ENCODE measurements at places on chromosomes 12 and 14.
A peak's percentile ranks its signal among the peaks of the same experiment; 100 is the strongest.

DNA sequence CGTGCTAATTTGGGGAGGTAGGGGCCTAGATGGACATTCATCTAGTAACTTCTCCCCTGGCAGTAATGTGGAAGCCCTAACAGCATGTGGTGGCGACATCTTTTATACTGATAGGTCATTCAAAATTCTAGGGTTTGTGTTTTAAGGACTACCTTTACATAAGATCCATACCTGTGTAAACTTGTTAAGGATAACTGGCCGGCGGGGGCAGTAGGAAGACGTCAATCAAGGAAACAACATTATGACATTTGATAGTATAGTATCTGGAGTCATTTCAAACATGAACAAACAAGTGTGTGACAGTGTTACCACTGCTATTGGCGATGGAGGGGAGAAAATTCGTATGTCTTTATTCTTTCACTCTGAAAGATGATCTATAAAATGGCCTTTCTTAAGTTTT, 120.0 kb downstream of the TTLL5 start:
- no peak for DNase-seq

GRCh38 chr14:48725051-48725734, 861.0 kb downstream of the RPS29 start:
- DNase-seq: no peak

DNA sequence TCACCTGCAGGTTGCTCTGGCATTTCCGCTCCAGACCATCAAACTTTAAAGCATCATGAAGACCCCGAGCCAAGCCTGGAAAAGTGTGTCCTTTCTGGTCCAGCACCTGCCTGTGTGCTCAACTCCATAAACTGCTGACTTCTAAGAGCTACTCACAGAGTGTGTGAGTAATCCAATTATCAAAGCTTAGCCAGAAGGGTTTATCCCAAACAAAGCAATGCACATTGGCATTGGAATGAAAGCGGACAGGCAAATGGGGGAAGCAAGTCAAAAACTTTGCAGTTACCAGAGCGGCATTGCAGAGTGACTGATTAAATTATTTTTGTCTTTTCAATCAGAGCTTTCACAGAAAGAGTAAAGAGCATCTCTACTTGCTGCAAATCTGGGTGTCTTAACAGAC, 1262.4 kb upstream of the SEL1L start:
- no peak for DNase-seq

DNA sequence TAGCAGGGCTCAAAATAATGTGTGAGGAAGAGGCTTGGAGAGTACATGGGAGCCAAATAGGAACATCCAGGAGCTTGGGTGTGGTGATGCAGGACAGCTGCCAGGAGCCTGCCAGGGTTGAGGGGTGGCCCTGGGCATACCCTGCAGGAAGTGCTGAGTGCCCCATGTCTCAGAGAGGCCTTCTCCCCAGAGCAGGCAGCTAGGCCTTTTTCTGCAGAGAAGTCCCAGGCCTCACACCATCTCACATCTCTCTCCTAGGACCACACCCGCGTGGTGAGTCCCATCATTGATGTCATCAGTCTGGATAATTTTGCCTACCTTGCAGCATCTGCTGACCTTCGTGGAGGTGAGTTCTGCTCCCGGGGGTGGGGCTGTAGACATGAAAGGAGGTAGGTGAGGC, 66.9 kb downstream of the ERH start:
- DNase-seq: no peak

DNA sequence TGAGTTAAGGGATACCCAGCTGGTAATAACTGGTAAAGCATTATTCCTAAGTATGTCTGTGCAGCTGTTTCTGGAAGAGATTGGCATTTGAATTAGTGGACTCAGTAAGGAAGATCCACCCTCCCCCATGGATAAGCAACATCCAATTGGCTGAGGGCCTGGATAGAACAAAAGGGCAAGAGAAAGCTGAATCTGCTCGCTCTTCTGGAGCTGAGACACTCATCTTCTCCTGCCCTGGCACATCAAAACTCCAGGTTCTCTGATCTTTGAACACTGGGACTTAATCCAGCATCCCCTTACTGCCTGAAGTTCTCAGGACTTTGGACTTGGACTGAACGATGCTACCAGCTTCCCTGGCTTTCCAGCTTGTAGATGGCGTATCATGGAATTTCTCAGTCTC, 63.1 kb upstream of the CNOT2 start:
- DNase-seq: no peak

DNA sequence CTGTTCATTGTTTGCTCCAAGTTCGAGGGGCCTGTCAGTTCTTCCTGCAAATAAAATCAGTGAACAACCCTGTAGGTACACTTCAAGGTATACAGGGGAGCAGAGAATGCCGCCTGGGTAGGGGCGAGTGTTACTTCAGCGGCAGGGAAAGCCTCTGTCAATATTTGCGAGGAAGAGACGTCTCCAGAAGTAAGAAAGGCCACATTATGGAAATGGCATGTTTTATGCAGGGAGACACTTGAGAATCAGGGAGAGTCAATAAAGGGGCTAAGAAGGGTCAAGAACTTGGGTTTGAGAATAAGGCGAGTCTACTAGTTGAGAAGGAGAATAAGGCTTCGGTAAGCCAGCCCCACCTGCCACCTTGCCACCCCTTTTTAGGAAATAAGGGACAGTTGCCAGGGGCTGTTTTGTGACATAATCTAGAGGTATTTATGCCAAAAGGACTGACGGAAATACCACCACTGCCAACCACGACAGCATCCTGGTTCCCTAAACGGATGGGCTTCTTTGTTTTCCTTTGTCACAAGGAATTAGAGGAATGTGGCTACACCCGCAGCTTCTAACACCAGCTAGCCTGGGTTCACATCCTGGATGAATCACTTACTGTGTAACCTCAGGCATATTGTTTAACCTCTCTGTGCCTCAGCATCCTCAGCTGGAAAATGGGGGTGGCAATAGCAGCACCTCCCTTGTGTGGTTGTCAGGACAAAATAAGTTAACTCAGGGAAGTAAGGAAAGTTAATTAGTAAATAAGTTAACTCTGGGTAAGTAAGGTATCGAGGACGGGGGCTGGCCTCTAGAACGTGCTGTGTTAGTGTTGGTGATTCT, 67.7 kb downstream of the EID3 start:
- no peak for DNase-seq

GRCh38 chr12:90299666-90300065, 591.0 kb upstream of the ATP2B1 start:
- no peak for DNase-seq

- DNase-seq: no peak
Observed at GRCh38 chr14:44785096-44785495, 176.7 kb downstream of the KLHL28 start.

DNA sequence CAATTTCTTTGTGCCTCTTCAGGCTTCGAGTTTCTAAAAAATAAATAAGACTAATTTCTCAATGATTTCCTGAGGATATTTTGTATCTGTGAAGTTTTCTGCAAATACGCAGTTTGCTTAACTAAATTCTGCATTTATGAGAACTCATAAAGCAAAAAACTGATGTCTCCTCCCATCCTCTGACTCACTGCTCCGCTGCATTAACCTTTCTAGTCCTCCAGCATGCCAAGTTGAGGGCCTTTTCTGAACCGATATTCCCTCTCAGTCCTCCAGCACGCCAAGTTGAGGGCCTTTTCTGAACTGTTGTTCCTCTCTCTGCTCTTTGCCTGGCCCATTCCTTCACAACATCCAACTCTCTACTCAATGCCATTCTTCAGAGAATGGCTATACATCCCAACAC, 3.2 kb downstream of the IPO8 start:
- no peak for DNase-seq

- no peak for DNase-seq
Observed at GRCh38 chr14:66708267-66708666, 200.3 kb downstream of the GPHN start.

GRCh38 chr12:127628645-127629044, 638.3 kb upstream of the TMEM132C start:
- no peak for DNase-seq

GRCh38 chr12:57521525-57522010, 1.1 kb upstream of the MBD6 start:
- peak; percentile 21 for DNase-seq

DNA sequence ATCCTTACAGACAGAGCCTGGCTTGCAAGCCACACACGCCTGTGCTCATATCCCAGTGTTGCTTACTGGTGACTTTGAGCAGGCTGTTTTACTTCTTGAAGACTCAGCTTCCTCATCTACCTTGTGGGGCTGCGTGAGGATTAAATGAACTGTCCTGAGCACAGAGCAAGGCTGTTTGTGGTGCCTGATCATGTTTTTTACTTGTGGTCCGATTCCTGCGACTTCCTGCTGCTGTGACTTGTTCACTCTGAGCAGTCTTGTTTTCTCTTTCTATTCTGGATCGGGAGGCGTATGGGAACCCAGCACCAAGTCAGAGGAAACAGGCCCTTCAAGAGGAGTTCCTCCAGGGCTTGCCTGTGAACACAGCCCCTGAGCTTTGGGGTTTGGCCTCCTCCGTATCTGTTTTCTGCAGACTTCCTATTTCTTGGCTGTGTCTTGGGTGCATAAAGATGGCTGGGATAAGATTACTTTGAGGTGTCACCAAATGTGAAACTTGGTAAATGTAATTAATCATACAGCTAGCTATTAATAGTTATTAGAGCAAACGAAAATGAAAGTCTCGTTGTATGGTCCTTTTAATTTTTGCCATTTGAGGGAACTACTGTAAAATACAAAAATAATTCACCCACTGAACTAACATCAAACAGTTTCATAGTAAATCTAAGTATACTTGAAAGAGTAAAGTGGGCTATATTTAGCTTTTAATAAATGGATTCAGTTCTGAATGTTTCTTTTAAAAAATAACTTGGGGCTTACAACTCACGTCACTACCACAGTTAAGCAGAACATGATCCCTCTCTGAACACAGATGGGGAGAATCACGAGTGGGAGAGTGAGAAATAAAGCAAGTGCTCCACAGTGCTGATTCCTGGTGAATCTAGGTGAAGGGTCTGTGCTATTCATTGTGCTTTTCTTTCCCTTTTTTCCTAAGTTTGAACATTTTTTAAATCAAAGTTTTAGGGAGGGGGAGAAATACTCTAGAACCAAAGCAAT, 251.5 kb downstream of the FOXN3 start:
- no peak for DNase-seq

DNA sequence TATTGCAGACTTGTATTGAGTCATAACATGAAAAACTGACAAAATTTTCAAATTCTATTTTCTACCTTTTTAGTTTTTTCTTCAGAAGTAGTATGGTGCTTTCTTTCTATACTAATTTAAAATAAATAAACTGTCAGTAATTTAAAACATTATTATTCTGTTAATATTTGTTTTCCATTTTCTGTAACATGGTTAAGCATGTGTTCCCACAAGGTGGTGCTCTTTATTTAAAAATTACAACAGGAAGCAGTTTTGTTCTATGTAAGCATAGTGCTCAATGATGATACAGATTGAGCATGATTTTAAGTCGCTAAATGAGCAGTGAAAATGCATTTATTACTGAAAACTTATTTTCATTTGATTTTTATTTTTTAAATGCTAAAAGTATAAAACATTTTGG, 114.6 kb downstream of the PPFIA2 start:
- DNase-seq: no peak

- DNase-seq: no peak
Observed at GRCh38 chr14:82837611-82838140, 1304.0 kb upstream of the SEL1L start.

GRCh38 chr12:110649341-110649847, 35.5 kb downstream of the TCTN1 start:
- no peak for DNase-seq

DNA sequence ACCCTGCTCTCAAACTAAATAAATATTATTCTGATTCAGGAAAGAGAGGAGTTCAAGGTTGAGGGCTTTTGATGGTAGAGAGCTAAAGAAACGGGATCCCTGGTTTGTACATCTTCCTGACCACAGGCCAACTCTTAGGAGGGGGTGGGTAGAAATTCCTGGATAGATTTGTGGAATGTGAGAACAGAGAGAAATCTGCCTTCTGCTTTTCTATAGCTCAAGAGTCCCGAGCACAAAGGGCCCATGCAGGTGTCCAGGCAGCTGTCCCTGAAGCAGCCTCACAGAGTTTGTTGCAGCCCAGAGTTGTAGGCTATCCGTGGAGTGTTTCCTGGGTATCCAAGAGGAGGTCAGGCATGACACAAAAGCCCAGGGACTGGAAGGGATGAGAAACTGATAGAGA, 198.6 kb downstream of the BCAT1 start:
- no peak for DNase-seq

- DNase-seq: no peak
Observed at GRCh38 chr12:47139000-47139681, 59.4 kb upstream of the AMIGO2 start.

GRCh38 chr12:67942724-67943123, 46.5 kb upstream of the IFNG-AS1 start:
- no peak for DNase-seq

- DNase-seq: no peak
Observed at GRCh38 chr12:42819846-42820245, 230.3 kb upstream of the PRICKLE1 start.

- no peak for DNase-seq
Observed at GRCh38 chr14:69937367-69938081, 58.3 kb downstream of the SMOC1 start.

GRCh38 chr12:68067762-68068376, 78.6 kb downstream of the IFNG-AS1 start:
- no peak for DNase-seq

- peak; percentile 1 for DNase-seq
Observed at GRCh38 chr14:105851716-105852377, 325.5 kb downstream of the TMEM121 start.

- DNase-seq: peak; percentile 44
Observed at GRCh38 chr12:50220363-50220995, 53.3 kb upstream of the CERS5 start.

- DNase-seq: no peak
Observed at GRCh38 chr12:57905812-57906475, 35.4 kb upstream of the ATP23 start.

- no peak for DNase-seq
Observed at GRCh38 chr12:70178038-70178437, 65.2 kb upstream of the CNOT2 start.

DNA sequence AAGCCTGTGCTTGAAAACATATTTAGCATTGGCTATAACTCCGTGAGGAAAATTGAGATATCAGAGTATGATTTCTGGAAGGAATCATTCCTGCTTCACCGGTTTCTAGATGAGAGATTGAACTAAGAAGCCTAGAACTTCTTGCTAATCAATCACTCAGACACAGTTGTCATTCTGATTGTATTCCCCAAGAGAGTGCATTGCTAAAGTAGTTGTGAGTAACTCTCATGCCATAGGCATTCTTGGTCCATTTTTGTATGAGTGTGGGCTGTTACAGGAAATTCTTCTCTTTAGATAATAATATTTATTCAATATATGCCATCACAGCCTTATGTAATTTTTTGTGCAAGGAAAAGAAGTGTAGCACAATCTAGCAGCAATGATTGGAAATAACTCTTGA, 893.3 kb upstream of the MDGA2 start:
- DNase-seq: no peak

- no peak for DNase-seq
Observed at GRCh38 chr12:101793401-101793800, 37.4 kb downstream of the GNPTAB start.

DNA sequence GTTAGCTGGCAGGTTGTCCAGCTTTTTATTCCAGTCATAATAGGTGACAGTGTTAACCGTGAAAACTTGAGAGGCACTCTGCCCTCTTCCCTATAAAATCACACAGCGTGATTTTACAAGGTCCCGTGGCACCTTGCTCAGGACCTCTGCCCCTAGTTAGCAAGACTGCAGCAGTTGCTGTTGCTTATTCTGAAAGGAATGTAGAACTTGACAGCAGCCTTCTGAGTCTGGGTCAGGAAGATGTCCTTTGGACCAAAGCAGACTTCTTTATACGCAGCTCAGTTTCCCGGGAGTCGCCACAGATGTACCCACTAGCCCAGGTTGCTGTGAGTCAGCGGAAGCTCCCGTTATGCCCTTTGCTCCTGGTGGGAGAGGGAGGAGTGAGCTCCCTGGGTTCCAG, 13.2 kb downstream of the PRKAB1 start:
- no peak for DNase-seq
